ENCODE measurements at places on chromosomes 5 and 9.

- DNase-seq, result no peak
Observed at GRCh38 chr9:27440888-27441740, 83.0 kb upstream of the IFNK start.

DNA sequence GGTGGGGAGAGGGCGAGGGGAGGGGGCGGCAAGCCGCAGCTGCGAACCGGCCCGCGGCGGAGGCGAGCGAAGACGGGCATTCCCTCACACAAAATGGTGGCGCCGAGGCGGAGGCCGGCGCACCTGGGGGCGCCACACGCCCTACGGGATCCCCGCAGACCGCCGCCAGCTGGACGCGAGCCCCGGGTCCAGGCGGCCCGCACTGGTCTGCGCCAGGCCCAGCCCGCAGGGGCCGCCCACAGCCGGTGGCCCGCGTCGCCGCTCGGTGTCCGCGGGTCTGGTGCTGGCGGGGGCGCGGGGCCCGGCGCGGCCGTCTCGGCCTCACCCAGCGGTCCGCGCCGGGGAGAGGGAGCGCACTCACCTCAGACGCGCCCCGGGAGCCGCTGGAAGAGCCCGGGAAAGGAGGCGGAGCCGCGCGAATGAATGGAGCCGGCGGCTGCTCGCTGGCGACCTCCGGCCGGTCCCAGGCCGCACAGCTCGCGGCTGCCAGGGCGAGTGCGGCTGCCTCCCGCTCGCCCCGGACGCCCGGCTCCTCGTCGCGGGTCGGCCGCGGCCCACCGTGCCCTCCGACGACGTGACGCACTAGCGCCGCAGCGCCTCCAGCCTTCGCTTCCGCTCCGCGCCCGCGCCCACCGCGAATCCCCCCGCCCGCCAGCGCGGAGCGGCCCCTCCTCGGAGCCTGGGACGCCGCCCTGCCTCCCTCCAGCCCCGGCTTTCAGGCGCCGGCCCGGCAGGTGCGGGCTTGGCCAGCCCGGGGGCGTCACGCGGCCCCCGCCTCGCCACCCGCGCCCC lies at the start of gene FAM169A:
TSS of gene FAM169A (minus strand) at position 584 of the 792 bp plus-strand sequence. CDS start 24,711 bp downstream, outside the sequence.
- no peak for DNase-seq

DNA sequence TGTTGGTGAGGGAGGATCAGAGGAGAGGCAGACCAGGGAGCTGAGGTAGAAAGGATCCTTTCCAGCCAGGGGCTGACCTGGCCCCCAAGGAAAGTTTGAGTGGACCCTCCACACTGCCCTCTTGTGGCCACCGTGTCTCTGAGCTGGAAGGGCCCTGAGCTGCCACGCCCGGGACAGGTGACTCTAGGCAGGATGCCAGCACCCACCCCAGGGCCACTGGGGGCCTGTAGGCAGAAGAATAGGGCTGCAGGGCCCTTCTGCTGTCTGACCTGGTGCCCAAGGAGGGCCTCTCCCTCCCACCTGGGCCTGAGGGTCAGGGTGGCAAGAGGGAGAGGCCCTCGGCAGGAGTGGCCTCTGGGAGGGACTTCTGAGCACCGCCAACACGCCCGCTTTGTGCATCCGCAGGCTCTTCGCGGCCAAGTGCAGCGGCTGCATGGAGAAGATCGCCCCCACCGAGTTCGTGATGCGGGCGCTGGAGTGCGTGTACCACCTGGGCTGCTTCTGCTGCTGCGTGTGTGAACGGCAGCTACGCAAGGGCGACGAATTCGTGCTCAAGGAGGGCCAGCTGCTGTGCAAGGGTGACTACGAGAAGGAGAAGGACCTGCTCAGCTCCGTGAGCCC lies 76.8 kb downstream of the LMX1B start:
- DNase-seq, result no peak

GRCh38 chr5:145984072-145984471 lies 47.7 kb downstream of the SH3RF2 start:
- DNase-seq, result no peak

GRCh38 chr9:13331320-13331719 lies 51.8 kb upstream of the MPDZ start:
- DNase-seq, result no peak

GRCh38 chr9:35158501-35159280 lies 3.1 kb upstream of the UNC13B start:
- no peak for DNase-seq

- no peak for DNase-seq
Observed at GRCh38 chr5:59238126-59238902, 655.2 kb downstream of the PDE4D start.

- DNase-seq, result no peak
Observed at GRCh38 chr5:51811883-51812471, 428.7 kb downstream of the ISL1 start.

DNA sequence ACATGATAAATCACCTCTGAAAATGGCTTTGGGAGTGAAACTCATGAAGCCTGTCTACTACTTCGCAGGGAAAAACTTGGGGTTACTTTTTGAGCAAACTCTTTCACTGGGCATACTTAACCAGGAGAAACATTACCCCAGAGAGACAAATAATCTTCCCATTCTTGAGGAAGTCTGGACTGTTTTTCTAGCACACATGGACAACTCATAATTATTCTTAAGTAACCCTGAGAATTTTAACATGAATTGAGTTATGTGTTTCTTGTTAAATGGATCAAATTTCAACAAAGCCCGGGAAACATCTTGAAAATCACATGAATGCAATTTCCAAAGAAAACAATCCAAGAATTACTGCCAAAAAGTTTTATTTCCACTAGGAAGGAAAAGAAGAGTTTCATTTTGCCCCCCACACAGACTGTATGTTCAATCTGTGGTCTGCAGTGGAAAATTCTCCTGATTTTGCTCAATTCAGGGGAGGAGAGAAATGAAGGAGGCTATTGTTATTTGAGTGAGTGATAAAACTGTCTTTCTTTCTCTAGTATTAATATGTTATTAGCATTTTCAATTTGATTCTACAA lies 564.8 kb upstream of the CLINT1 start:
- no peak for DNase-seq

GRCh38 chr9:78985084-78985738 lies 586.6 kb upstream of the TLE4 start:
- peak; percentile 18 for DNase-seq

- DNase-seq, result no peak
Observed at GRCh38 chr5:130034566-130035210, 130.4 kb downstream of the CHSY3 start.

- DNase-seq, result no peak
Observed at GRCh38 chr9:82673919-82674318, 389.0 kb downstream of the RASEF start.

GRCh38 chr9:93089024-93089423 lies 7.0 kb upstream of the CARD19 start:
- DNase-seq, result no peak

DNA sequence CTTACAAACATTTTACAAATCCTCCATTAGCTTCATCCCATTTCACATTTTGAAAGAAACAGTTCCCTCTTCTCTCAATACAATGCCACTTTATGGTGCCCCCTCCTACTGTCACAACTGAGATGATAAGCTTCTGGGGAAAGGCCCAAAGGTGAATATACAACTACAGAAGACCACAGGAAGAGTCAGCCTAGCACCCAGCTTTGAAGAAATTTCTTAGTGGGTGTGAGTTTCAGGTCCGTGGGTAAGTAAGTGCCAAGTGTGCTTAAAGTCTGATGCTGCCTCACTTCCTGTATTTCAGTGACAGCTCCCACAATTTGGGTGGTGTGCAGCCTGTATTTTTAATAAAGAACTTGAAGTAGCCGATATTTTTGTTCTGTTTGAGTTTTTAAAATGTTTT lies 68.1 kb downstream of the ARHGEF28 start:
- no peak for DNase-seq

GRCh38 chr5:72922422-72922821 lies 33.4 kb upstream of the FCHO2 start:
- no peak for DNase-seq

DNA sequence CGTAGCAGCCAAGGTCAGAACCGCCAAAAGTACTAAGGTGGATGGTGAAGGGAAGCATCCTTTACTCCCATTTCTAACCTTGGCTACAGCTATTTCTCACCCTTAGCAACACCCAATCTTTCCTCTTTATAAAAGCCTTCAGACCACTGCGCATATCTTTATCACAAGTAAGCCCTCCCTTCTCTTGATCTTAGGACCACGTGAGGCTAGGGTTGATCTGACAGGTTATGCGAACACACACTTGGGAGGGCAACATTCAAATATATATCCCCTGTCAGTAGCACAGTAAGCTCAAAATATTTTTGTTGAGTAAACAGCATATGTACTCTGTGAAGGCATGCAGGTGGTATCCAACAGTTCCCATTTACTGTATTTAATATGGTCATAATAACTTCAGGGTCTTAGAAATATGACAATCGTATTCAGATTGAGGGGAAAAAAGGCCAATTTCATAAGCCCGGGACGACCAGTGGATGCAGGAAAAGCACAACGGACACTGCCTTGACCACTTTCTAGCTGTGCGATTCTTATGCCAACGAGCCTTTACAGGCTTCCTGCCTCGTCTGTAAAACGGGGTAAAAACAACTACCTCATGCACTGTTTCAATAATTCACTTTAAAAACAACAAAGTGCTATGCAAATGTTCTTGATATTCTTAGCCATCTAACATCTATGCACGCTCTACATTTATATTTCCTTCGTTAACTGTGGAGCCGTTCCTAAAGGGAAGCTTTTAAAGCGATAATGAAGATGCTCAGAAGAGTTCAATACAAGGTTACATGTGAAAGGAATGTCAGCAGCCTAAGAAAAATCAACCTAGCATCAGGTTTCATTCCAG lies 1.3 kb downstream of the ARSB start:
- DNase-seq, result no peak

GRCh38 chr9:110048976-110049698 lies 158.8 kb downstream of the C9orf152 start:
- no peak for DNase-seq

DNA sequence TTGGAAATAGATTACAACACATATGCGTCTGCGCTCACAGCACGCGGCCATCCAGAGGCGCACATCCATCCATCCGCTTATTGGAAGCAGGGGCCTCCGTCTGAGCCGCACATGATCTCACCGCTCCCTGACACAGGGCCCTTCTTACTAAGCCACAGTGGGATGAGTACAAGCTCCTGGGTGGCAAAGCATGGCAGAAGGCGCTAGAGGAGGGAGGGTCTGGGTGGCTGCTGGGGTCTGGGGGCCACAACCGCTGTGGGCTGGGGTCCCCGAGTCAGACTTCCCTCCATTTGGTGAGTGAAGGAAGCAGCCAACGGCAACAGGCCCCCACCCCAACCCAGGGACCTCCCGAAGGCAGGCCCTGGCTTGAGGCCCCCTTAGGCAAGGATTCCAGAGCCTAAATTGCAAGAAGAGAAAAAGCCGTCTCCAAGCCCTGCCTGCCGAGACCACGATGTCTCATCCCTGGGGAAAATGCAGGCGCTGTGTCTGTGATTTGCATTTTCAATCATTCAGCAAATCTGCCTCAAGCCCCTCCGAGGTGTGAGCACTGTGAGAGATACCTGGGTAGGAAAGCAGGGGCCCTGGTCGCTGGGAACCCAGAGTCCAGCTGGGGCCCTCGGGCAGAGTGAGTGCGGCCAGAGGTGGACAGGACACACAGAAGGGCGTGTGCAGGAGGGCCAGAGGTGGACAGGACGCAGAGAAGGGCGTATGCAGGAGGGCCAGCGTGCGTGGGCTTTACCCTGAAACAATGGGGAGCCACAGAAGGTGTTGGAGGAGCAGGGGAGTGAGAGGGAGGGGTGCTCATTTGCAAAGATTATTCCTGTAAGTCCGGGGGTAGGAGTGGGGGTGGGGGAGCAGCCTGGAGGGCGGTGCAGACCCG lies 135.7 kb downstream of the OLFM1 start:
- DNase-seq, result no peak

DNA sequence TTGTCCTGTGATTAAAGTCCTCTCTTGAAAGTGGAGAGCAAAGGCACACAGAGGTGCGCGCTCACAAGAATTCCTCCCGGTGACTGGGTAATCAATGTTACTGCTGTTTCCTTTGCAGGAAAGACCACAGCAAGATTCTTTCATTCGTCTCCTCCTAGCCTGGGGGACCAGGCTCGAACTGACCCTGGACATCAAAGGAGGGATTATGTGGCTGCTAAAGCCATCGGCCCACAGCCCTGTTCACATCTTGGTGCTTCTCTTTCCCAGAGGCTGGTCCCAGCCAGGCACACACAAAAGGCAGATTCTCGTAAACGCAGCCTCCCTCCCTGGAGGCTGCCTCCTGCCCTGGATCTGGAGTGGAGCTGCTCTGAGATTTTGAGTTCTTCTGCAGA lies 230.9 kb downstream of the FANCC start:
- DNase-seq, result no peak

DNA sequence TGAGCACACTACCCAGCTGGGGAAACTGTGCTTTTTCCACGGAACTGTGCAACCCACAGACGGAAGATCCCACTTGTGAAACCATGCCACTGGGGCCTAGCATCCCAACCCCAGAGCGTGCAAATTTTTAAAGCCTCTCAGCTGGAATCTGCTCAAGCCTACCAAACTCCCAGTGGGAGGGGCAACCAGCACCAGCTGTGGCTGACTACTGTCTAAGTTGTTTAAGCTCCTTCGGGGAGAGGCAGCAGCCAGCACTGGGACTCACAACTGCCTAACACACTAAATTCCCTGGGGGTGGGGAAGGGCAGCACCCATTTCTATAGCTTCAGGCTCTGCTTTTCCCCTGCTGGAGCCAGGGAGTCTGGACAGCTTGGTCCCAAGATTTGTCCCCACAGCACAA lies 287.6 kb upstream of the MSX2 start:
- DNase-seq, result no peak

DNA sequence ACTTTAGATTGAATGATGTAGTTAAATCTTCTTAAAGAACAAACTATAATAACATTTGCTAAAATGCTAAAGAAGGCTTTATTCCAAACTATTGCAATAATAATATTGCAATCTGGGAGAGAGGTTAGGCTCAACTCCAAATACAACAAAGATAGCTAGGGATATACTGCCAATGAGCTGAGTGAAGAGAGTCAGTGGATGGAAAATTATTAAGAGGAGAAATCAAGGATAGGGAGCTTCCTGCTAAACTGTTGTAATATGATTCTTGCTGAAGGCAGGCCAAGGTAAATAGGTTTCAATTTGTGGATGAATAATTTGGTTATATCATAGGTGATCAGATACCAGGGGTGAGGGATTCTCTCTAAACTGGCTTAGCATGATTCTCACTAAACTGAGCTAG lies 1651.5 kb downstream of the EFNA5 start:
- no peak for DNase-seq

GRCh38 chr5:179182601-179183000 lies 122.4 kb downstream of the ZNF354C start:
- DNase-seq, result no peak

DNA sequence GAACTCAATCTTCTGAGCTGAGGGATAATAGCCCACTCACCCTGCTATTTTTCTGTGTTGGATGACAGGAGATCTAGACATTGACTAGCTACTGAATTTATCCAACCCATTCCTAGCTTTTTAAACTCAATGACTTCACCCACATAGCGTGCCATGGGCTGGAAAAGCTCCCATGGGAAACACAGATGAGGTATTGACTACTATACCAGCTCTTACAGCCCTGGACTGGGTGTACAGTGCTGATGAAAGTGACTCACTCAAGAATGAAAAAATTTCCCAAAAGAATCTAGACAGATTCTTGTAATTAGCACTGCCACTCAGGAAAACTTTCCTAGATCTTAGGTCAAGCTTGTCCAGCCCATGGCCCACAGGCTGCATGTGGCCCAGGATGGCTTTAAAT lies 72.7 kb upstream of the NREP start:
- peak; percentile 18 for DNase-seq
